ENCODE measurements at places on chromosomes 11 and 22.

- no peak for DNase-seq
These were observed 319.1 kb downstream of the BRD1 start for GRCh38 chr22:49508561-49508960.

- DNase-seq, result no peak
These were observed 21.8 kb upstream of the EIF3M start for GRCh38 chr11:32561835-32562234.

DNA sequence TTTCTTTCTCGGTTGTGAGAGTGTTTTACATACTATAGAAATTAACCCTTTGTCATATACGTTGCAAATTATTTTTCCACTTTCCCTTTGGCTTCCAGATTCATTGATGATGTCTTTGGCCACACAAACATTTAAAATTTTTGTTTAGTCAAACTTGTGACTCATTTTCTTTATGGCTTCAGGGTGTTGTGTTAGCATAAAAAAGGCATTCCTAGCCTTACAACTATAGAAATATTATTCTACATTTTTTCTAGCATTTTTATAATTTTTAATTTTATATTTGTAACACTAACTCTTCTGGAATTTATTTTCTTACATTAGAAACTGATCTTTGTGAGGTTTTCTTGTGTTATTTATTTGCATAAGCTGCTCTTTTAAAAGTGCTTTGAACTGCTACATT, 12.1 kb downstream of the GRIA4 start:
- no peak for DNase-seq

DNA sequence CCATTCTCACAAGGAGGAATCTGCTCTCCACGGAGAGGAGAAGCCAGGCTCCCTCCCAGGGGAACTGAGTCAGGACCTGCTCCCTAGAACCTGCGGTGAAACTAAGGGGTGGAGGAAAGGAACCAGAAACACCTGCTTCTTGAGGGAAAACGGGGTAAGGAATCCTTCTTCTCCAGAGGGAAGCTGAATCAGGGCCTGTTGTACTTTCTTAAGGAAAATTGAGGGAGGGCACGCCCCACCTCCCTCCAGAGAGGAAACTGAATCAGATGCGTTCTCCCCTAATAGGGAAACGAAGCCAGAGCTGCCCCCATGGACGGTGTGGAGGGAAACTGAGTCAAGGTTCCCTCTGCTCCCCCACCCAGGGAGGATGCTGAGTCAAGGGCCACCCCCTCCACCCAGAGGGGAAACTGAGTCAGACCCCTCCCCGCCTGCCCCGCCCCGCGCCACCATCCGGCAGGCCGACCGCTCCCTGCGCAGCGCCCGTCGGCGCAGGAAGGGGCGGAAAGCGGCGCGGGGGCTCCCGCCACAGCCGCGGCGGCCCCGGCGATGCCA, 393 bp downstream of the RELA start:
- DNase-seq, result no peak

- DNase-seq, result no peak
These were observed 47.3 kb downstream of the CTTN start for GRCh38 chr11:70445605-70446004.

Data from stimulated activated CD4-positive, alpha-beta T cell treated with anti-CD3 and anti-CD28 coated beads, Interleukin-12 subunit alpha, Interleukin-12 subunit beta, amount 100 ng/mL, for 24 hours (primary cell).